ENCODE measurements at places on chromosomes 11 and 22. TPM values are rescaled to one million over a fixed set of nuclear protein-coding genes. Genes with fewer than 3 reads are reported as not detected.

DNA sequence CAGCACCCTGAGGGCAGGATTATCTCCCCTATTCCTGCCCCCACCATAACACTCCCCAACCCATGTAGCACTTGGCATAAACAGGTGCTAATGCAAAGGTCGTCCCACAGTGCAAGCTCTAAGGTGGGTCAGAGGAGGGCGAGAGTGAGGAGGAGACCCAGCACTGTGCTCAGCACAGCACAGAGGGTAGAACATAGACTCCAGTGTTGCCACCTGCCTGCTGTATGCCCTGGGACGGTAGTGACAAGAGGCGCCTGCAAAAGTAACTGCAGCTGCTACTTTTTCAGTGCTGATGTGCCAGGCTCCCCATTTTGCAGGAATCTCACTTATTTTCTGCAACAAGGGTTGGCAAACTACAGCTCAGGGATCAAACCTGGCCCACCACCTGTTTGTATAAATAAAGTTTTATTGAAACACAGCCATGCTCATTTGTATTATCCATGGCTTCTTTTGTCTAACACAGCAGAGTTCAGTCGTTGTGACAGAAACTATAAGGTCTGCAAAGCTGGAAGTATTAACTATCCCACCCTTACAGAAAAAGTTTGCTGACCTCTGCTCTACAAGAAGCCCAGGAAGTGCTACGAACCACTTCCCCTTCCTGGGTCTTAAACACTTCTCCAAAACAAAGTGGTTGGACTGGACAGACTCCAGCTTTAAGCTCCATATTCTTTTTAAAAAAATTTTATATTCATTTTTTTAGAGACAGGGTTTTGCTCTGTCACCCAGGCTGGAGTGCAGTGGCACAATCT, 16.9 kb upstream of the CDC42BPG start:
- no peak for DNase-seq

GRCh38 chr22:21797444-21798221, 62.0 kb upstream of the YPEL1 start:
- no peak for DNase-seq

DNA sequence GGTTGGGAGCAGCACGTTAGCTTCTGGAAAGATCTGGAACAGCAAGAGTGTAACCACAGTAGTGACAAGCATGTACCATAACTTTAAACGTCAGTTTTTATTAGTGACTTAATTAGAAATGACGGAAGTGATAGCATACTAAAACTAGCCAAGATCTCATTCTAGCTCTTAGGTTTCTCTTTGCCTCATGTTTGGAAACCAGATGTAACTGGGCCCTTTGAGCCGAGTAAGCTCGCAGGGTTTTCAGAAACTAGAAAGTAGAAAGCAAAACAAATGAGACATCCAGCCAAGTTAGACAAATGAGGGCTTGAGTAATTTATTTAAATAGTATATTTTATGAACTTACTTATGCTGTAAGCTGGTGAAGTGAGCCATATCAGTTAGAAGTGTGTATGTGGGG, 40.2 kb upstream of the SLC5A12 start:
- DNase-seq: no peak

SCGB2A2 gene
- polyA plus RNA-seq: not detected

ARHGAP20 gene
- polyA plus RNA-seq: 8.7 TPM

OR8K1 gene
- not detected for polyA plus RNA-seq

DEUP1 gene
- polyA plus RNA-seq: not detected

PSMC3 gene
- polyA plus RNA-seq: 123 TPM

All from forelimb muscle (tissue), 1 donor.